Ascending aorta (tissue), 2 donors: ENCODE measurements at places on chromosomes 16 and 17. TPM values are rescaled to one million over a fixed set of nuclear protein-coding genes. Genes with fewer than 3 reads are reported as not detected.

DNA sequence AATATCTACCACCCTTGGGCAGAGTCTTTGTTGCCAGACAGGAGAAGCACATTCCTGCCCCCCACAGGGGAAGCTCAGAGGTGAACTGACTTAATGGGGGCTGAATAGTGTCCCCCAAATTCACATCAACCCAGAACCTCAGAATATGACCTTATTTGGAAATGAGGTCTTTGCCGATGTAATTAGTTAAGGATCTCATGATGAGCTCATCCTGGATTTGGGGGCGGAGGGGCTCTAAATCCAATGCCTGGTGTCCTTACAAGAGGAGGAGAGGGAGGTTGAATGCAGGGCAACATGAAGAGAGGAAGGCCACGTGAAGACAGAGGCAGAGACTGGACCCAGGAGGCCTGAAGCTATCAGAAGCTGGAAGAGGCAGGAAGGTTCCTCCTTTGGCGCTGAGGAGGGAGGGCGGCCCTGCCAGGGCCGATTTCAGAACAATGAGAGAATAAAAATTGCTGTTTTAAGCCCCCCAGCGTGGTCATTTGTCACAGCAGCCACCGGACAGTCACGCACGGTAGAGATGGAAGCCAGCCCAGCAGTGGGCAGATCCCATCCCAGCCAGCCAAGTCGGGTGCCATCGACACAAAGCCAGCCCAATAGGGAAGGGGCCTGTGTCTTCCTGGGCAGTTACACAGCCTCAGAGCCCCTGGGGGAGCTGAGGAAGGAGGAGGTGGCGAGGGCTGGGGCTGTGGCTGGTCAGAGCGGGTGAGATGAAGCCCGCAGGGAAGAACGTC is 21.3 kb downstream of the C16orf74 start:
- no peaks in the 10 kb centered on the region for H3K36me3 ChIP-seq
- no peak overlapping the region for H3K4me3 ChIP-seq
- no peak overlapping the region for H3K27ac ChIP-seq
- no peaks in the 10 kb centered on the region for H3K27me3 ChIP-seq
- no peaks in the 10 kb centered on the region for H3K4me1 ChIP-seq
- DNase-seq = no peak

GRCh38 chr17:49551221-49552069 is 24.2 kb upstream of the NXPH3 start:
- no peak overlapping the region for H3K4me3 ChIP-seq
- no peaks in the 10 kb centered on the region for H3K4me1 ChIP-seq
- H3K27me3 ChIP-seq = no peaks in the 10 kb centered on the region
- no peaks in the 10 kb centered on the region for H3K36me3 ChIP-seq
- no peak overlapping the region for H3K27ac ChIP-seq

- no peaks in the 10 kb centered on the region for H3K27me3 ChIP-seq
- peaks cover 42% of the 10 kb centered on the region for H3K36me3 ChIP-seq
- H3K27ac ChIP-seq = no peak overlapping the region
- no peak overlapping the region for H3K4me3 ChIP-seq
- no peak for DNase-seq
Observed at GRCh38 chr17:79078476-79079190, 4.0 kb downstream of the ENGASE start.

- no peak overlapping the region for H3K27ac ChIP-seq
- no peaks in the 10 kb centered on the region for H3K4me1 ChIP-seq
- no peaks in the 10 kb centered on the region for H3K27me3 ChIP-seq
- no peak for DNase-seq
- no peak overlapping the region for H3K4me3 ChIP-seq
Observed at GRCh38 chr16:85923153-85924021, 24.4 kb downstream of the IRF8 start.

GRCh38 chr16:89581861-89582563 is 6.5 kb downstream of the CPNE7 start:
- H3K36me3 ChIP-seq = no peaks in the 10 kb centered on the region
- no peaks in the 10 kb centered on the region for H3K4me1 ChIP-seq
- no peak overlapping the region for H3K4me3 ChIP-seq
- DNase-seq = no peak
- no peaks in the 10 kb centered on the region for H3K27me3 ChIP-seq
- no peak overlapping the region for H3K27ac ChIP-seq

DNA sequence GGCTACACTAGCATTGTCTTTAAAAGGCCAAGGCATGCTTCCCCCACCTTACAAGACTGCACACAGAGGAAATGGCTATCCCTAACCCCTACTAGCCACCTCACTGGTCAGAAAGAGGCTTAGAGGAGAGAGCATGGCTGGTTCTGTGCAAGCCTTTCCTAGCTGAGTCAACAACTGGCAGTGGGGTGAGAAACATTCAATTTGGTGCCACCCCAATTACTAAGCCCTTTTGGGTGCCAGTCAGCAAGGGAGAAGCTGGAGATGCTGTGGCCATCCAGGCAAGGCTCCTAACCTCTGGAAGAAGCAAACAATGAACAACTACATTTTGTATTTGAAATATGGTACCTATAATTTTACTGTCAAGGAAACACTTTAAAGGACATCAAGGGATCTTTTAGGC is 4.7 kb upstream of the KAT7 start:
- peak overlapping the region; percentile 51 for H3K27ac ChIP-seq
- H3K4me3 ChIP-seq = no peak overlapping the region
- no peaks in the 10 kb centered on the region for H3K27me3 ChIP-seq
- peaks cover 30% of the 10 kb centered on the region for H3K4me1 ChIP-seq
- no peaks in the 10 kb centered on the region for H3K36me3 ChIP-seq

DNA sequence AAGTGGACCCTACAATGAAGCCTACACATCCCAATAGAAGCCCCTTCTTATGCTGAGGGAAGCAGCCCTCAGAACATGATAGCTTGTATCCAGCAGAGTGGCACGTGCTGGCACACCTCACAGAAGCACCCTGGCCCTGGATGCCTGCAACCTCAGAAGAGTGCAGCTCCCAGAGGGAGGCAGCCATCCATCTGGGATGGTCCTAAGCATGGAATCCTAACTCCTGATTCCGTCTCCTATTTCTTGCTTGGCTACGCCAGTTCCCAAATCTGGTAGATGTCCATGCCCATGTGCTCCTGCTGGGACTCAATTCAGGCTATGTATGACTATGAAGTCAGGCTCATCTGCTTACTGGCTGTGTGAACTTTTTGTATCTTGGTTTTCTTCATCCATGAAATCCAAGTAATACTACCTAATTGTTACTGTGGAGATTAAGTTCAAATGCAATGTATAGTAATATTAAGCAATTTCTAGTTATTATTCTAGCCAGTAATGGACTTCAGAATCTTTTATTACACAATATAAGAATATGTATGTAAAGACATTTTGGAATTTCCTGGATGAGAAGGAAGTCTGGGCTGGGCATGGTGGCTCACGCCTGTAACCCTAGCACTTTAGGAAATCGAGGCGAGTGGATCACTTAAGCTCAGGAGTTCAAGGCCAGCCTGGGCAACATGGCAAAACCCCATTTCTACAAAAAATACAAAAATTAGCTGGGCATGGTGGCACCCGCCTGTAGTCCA is 32.4 kb downstream of the SIAH1 start:
- H3K27me3 ChIP-seq = no peaks in the 10 kb centered on the region
- DNase-seq = no peak
- H3K36me3 ChIP-seq = peaks cover 45% of the 10 kb centered on the region
- H3K4me1 ChIP-seq = no peaks in the 10 kb centered on the region
- no peak overlapping the region for H3K27ac ChIP-seq
- H3K4me3 ChIP-seq = no peak overlapping the region

DNA sequence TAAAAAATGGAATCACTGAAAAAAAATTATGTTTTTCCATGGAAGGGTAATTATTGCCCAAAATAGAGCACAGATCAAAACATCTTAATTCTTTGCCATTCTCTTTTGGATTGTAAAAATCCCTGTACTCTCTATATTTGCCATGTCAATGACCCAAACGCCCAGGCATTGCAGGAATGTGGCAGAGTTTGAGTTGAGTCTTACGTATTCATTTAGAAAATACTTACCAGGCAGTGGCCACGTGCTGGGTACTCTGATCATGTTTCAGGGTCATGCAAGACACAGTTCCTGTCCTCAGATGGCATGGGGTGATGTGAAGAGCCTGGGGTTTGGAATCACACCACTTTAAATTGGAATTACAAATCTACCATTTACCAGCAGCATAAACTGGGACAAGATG is 267.7 kb downstream of the ABCC12 start:
- H3K36me3 ChIP-seq = no peaks in the 10 kb centered on the region
- no peak overlapping the region for H3K4me3 ChIP-seq
- H3K4me1 ChIP-seq = no peaks in the 10 kb centered on the region
- DNase-seq = no peak

- no peaks in the 10 kb centered on the region for H3K4me1 ChIP-seq
- no peak overlapping the region for H3K27ac ChIP-seq
- H3K4me3 ChIP-seq = peak overlapping the region; percentile 12
- no peak for DNase-seq
- peaks cover 13% of the 10 kb centered on the region for H3K27me3 ChIP-seq
Observed at GRCh38 chr16:25692351-25692741, 587 bp downstream of the HS3ST4 start.

DNA sequence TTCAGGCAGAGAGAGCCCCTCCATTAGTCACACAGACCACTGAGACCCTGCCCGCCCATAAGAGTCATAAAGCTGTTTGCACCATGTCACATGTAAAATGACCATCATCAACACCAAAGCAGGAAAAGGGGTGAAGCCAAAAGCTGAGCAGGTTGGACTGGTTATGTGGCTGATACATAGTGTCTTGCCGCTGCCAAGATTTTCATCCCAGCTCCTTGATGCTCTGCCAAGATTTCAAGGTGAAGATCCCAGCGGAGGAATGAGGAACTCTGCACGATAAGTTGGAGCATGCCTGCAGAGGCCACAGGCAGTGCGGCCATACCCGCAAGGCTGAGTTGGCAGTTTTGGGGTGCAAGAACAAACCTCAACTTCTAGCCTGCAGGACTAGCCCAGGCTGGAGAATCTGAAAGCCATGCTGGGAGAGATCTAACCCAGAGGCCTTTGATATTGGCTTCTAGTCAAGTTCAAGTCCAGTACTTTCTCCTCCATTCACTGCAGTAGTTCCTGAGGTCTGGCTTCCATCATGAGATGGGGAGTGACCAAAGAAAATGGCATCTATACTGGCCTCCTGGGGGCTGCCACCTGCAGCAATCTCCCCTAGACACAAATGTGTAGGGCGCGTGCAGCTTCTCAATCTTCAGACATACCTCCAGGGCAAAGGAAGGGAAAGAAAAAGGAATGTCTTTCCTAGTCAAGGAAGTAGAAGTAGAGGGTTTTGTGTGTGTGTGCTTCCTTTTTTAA is 79.7 kb upstream of the NOL11 start:
- DNase-seq = no peak
- H3K4me3 ChIP-seq = no peak overlapping the region
- H3K27me3 ChIP-seq = no peaks in the 10 kb centered on the region
- H3K4me1 ChIP-seq = no peaks in the 10 kb centered on the region
- H3K27ac ChIP-seq = no peak overlapping the region
- H3K36me3 ChIP-seq = no peaks in the 10 kb centered on the region

GRCh38 chr16:3242709-3243108 is 7.8 kb upstream of the ZNF200 start:
- no peak overlapping the region for H3K4me3 ChIP-seq
- no peaks in the 10 kb centered on the region for H3K27me3 ChIP-seq
- no peak for DNase-seq
- H3K4me1 ChIP-seq = no peaks in the 10 kb centered on the region
- H3K36me3 ChIP-seq = no peaks in the 10 kb centered on the region

- H3K36me3 ChIP-seq = peaks cover 16% of the 10 kb centered on the region
- no peak overlapping the region for H3K27ac ChIP-seq
- DNase-seq = peak; percentile 38
- no peaks in the 10 kb centered on the region for H3K27me3 ChIP-seq
- no peak overlapping the region for H3K4me3 ChIP-seq
Observed at GRCh38 chr17:80845069-80845862, 146.4 kb upstream of the CHMP6 start.

GRCh38 chr17:42853597-42853967 is 2.6 kb downstream of the AOC3 start:
- peaks cover 3% of the 10 kb centered on the region for H3K36me3 ChIP-seq
- peaks cover 23% of the 10 kb centered on the region for H3K4me1 ChIP-seq
- H3K27ac ChIP-seq = peak overlapping the region; percentile 84
- no peak for DNase-seq
- H3K27me3 ChIP-seq = no peaks in the 10 kb centered on the region
- peak overlapping the region; percentile 62 for H3K4me3 ChIP-seq

DNA sequence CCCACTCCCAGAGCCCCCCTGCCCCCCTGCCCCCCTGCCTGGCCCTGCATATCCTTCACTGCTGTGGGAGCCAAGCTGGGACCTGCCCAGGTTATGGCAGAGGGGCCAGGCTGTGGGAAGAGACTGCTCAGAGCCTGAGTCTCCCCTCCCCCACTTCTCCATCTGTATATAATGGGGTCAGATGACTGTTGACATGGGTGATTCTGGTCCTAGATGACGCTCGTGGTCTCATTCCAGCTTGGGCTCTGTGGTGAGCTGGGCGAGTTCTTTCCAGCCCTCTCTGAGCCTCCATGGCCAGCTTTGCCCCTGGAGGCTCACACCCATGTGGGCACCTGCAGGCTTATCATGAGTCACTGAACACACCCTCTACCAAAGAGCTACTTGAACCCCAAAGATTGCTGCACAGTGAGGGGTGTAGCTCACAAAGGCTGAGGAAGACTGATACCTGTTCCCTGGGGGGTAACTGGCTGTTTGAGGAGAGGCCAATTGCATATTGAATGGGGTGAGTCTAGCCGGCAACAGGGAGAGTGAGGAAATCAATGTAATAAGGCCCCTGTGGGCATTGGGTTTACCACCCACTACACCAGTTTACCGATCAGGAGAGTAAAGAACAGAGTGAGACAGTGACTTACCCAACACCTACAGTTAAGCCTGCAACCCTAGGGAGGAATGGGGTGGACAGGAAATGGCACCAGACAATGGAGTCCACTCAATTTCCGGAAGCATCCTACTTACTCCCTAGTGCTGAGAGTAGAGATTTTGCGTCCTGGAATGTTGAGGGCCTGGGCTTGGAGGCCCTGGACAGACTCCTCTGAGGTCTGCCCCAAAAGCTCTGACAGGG is 4.2 kb upstream of the SREBF1 start:
- peak overlapping the region; percentile 98 for H3K27ac ChIP-seq
- no peak for DNase-seq
- peaks cover 2% of the 10 kb centered on the region for H3K36me3 ChIP-seq
- peaks cover 45% of the 10 kb centered on the region for H3K4me1 ChIP-seq

- H3K4me1 ChIP-seq = peaks cover 26% of the 10 kb centered on the region
- H3K4me3 ChIP-seq = no peak overlapping the region
- no peak for DNase-seq
- H3K27ac ChIP-seq = peak overlapping the region; percentile 76
- H3K36me3 ChIP-seq = peaks cover 38% of the 10 kb centered on the region
Observed at GRCh38 chr16:71929048-71929447, 33.7 kb downstream of the IST1 start.

DNA sequence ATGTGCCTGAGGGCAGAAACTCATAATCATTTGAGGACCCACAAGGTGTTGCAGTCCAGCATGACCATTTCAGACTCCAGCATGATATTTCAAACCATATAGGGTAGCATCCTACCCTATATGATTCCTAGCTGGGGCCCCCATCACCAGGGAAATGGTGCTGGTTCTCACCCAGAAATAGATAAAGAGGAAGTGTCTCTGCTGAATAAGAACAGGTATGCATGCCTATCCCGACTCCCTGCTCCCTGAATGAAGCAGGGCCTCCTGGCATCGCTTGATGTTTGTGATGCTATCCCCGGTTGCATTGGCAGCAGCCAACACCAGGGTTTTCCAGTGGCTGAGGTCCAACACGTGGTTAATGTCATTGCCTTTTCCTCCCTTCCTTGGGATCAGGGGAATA is 17.1 kb upstream of the HEATR6 start:
- H3K4me3 ChIP-seq = no peak overlapping the region
- no peaks in the 10 kb centered on the region for H3K36me3 ChIP-seq
- no peaks in the 10 kb centered on the region for H3K4me1 ChIP-seq
- H3K27ac ChIP-seq = no peak overlapping the region

The TSPOAP1 gene
- total RNA-seq = 22.4 TPM

The FA2H gene
- total RNA-seq = not detected

The C17orf113 gene
- 0.21 TPM for total RNA-seq

The ASB16 gene
- total RNA-seq = not detected

The KRT27 gene
- not detected for total RNA-seq

The TMEM204 gene
- 145 TPM for total RNA-seq

The FBXW10 gene
- total RNA-seq = not detected

The TMEM100 gene
- total RNA-seq = 1.7 TPM
